Activated gamma-delta T cell treated with Interleukin-2 at 50 U/mL for 16 hours (primary cell): ENCODE measurements at places on chromosomes 1 and 21.

GRCh38 chr21:28856588-28857250 is 136.0 kb downstream of the LTN1 start:
- DNase-seq: no peak

DNA sequence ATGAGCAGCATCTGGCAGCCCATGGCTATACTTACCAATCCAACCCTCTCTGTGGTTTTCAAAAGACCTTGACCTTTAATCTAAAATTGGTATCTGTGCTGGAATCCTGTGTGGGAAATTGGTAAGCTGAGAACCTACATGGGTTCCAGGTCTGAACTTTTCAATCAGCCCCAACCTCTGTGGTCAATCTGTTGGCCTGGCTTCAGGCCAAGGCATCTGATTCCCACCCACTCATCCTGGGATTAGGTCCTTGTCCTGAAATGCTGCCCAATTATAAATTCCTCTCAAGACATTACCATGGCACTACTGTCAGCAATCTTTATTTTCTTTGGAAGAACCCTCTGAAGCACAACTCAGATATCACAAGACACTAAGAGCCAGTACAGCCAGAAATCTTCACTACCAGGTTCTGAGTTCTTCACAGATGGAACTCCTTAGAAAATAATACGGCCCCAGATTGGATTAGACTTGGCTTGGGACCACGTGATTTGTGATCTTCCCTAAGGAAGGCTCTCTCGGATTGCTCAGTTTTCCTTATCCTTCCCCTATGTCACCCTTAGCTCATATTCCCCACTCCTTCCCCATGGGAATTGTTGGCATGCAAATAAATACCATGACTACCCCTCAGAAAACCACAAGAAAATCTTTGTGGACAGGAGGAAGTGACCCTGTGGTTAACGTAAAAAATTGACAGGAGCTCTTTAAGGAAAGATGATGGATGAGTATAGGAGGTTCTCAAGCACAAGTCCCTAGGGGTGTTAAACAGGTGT is 207.9 kb upstream of the ST6GALNAC5 start:
- DNase-seq: no peak

- no peak for DNase-seq
Measured at GRCh38 chr21:30014886-30015285, 75.1 kb upstream of the GRIK1 start.

DNA sequence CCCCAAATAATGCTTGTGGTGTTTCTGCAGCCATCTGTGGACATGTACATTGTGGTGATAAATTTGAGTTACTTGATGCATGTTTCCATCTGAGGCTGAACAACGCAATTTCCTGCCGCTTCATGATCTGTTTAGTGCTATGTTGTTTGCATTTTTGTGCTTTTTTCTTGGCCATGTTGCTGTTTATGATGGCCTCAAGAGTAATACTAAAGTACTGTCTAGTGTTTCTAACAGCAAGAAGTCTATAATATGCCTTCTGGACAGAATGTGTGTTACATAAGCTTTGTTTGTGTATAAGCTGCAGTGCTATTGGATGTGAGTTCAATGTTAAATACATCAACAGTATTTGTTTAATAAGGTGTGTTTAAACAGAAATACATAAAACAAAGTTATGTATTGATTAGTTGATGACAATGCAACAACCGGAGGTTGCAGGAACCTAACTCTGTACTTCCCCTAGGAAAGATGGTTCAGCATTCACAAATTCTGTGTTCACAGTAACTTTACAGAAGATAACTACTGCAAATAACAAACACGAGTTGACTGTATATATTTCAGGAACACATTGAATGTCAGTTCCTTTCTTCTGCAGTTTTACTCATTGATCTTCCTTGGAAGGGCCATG is 114.8 kb upstream of the USP24 start:
- no peak for DNase-seq

- DNase-seq: no peak
Measured at GRCh38 chr1:201183753-201184152, 6.9 kb upstream of the IGFN1 start.

- no peak for DNase-seq
Measured at GRCh38 chr21:28823429-28823828, 169.2 kb downstream of the LTN1 start.

GRCh38 chr1:244330318-244330625 is 121.4 kb downstream of the ADSS2 start:
- DNase-seq: no peak

GRCh38 chr1:2155788-2156187 is 38.8 kb downstream of the FAAP20 start:
- DNase-seq: no peak

DNA sequence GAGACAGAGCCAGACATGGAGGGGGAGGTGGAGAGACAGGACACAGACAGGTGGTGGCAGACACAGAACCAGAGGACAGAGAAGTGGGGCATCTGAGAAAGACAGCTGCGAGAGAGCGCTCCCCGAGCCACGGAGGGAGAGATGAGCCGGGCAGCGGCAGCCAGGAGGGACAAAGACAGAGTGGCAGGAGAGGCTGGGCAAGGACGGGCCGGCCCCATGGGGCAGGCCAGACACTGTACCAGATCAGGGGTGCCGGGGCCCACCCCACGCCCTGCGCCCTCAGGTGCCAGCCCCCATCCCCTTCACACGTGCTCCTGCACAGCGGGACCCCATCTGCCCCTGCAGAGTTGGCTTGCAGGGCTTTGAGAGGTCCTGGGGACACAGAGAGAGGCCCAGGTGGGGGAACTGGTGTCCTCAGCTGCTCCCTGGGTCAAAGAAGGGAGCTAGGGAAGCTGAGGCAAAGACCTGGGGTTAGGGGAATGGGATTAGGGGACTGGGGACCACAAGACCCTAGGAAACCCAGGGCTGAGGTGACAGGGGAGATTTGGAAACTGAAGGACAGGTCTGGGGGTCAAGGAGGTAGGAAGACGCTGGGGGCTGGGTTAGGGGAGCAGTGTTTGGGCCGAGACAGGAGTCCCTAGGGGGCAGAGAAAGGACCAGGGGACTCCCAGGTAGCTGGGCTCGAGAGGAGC is 643 bp downstream of the FNDC5 start:
- DNase-seq: no peak

GRCh38 chr21:34201001-34201400 is 127.6 kb downstream of the MRPS6 start:
- no peak for DNase-seq

DNA sequence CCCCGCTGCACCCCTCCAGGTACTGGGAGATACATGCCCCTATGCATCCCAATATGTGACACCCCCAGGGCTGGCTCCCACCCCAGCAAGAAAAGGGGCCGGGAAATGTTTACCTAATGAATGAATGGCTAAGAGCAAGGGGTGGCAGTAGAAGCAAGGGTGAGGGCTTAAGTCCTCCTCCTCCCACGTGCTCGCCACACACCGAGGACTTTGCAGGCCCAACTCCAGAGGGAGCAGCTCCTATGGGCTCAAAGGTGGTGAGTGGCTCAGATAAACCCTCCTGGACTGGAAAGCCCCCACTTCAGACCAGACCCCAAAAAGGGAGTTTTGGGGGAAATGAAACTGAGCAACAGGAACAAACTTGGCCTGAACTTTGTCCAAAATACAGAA is 11.4 kb downstream of the SLC45A3 start:
- no peak for DNase-seq

- no peak for DNase-seq
Measured at GRCh38 chr21:44427241-44428120, 27.8 kb upstream of the LRRC3 start.

DNA sequence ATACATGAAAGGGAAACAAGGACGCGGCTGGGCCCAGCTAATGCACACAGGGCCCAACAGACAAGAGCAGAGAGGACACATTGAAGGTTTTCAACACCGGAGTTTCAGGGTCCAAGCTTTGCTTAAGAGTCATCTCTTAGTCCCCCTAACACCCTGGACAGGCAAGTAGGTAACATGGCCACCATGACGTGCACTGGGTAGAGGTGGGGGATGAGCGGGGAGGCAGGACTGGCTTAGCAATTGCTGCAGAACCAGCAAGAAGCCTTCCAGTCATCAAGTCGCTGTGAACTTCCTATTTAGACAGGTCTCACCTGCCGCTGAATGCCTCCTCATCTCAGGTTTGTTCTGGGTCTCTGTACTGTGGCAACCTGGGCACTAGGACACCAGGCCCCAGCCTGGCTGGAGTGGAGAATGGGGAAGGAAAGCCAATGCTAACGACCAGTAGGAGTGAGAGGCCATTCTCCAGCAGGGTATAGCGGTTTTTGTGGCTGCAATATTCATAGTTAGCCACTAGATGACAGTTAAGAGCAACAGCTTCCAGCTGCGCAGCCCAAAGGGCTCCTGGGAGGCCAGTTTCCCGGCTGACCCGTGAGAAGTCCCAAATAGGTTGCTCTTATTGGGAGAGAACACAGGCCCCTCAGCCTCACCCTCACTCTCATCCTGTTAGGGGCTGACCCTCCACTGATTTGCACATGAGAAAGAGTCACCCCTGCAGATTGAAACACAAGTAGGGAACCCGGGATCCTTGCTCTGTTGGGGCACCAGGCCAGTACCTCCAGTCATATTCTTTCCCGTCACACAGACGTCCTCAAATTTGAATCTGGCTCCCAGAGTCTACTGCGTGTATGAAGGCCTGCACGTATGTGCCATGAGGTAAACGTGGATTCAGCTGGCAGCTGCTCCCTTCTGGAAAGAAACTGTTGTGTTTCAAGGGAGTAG is 6.0 kb upstream of the PIGC start:
- peak; percentile 9 for DNase-seq

DNA sequence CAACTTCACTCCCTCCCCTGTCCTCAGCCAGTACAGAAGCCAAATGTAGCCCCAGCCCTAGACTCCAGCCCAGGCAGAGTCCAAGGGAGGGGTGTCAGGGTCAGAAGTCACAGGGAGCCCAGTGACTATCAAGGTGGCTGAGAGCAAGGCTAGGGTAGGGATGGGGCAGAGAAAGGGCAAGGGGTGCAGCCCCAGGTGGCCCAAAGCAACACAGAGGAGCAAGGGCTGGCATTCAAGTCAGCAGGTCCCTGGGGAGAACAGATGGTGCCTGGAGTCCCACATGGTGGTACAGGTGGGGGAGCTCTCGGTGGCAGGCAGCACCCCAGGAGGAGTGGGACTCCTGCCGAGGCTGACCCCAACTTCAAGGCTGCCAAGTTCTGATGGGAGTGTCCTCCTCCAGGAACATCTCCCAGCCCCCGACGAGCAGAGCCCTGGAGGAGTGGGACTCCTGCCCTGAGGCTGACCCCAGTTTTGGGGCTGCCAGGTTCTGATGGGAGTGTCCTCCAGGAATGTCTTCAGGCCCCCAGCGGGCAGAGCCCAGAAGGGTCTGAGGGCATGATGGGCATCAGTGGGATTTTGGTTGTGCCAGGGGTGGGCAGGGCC is 3.7 kb upstream of the DVL1 start:
- no peak for DNase-seq

DNA sequence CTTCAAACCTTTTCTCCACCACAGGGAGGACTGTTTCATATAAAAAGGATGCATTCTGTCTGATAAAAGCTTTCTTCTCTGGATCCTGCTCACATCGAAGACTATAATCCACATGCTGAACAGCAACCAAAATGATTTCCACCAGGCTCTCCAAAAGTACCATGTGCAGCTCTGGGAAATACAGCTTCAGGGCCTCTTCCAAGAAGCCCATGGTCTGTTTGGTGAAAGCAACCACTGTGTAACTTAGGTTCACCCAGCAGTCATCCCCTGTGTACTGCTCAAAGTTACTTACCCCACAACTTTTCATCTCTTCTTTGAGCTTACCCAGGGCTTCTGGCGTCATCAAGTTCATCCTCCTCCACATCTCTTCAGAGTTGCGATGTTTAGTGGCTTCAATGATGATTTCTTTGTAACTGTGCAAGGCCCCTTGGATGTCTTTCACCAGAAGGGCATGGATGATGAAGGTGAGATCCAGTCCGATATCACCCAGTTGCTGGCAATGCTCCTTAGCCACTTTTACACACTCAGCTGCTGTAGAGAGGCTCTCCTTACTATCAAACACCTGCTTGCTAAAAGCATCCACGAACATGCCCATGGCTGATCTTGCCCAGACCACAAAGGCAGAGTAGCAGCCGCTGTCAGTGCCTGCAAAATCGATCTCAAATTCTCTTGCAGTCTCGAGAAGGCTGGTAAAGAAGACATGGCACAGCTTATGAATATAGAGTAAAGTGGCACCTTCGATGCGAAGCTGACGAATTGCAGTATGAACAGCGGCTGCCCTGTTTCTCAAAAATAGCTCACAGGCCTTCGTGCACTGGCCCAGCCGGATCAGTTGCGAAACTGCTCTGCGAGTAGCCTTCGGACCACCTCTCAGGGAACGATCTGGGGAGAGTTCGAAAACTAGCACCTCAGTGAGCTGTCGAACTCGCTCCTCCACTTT is 1.7 kb downstream of the EXOC8 start:
- DNase-seq: no peak

GRCh38 chr1:45623972-45624371 is at the start of gene CCDC17:
TSS of gene CCDC17 (minus strand) at chr1:45624054. CDS start at chr1:45623909, 145 bp downstream.
- DNase-seq: no peak

DNA sequence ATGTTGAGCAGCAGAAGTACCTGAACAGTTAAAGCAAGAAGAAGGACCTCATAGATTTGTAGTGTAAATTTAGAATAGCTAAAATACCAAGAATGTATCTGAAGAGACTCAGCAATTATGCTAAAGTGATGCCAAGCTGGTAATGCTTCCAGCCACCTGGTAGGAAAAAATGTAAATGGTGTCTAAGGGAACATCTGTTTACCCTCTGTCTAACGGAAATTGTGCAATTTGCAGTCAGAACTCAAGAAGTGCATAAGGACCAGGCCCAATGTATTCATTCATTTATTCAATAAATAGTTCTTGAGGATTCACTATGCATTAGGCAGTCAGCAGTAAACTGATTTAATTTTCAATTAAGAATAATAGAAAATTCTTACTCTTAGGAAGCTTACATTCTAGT is 116.0 kb upstream of the ADGRL4 start:
- no peak for DNase-seq

DNA sequence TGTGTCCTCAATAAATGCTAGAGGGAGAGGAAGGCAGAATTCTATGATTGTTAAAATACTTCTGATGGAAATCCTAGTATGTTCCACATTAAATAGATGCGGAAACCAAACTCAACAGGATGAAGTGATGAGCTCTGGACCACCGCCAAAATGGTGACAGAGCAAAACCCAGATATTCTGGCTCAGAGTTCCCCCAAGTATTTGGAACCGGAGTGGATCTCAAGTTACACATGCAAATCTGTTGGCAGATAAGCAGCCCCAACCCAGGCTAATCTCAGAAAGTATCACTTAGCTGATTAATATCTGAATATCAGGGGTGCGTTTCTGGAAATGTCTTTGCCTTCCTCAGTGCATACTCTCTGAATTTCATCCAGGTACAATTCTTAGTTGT is 17.4 kb upstream of the GRHL3 start:
- DNase-seq: no peak

- DNase-seq: no peak
Measured at GRCh38 chr1:12143631-12144155, 23.1 kb upstream of the TNFRSF1B start.

- no peak for DNase-seq
Measured at GRCh38 chr1:31751822-31752241, 12.3 kb downstream of the ADGRB2 start.

GRCh38 chr1:58815686-58816071 is 31.8 kb upstream of the JUN start:
- no peak for DNase-seq

GRCh38 chr1:11804666-11805421 is 920 bp downstream of the MTHFR start:
- no peak for DNase-seq

- DNase-seq: no peak
Measured at GRCh38 chr1:19166066-19166465, 44.0 kb downstream of the UBR4 start.

- no peak for DNase-seq
Measured at GRCh38 chr1:96116731-96117130, 604.9 kb upstream of the PTBP2 start.
